ENCODE measurements at places on chromosomes 2 and 18.

DNA sequence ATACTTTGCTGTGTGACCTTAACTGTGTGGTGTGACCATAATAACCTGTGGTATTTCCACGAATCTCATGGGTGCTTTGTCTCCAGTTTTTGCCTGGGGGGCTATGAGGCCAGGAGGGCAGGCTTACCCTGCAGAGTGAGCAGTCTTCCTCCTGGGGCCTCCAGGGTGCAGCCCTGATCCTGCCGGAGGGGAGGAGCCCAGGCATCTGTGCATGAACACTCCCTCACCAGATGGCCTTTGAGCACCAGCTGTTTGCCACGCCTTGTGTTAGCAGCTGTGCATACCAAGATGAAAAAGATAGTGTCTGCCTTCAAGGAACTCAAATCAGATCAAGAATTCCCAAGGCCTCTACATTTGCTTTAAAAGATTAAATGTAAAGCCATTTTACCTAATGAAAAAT, 75.0 kb upstream of the RBM44 start:
- peak; percentile 66 for DNase-seq

DNA sequence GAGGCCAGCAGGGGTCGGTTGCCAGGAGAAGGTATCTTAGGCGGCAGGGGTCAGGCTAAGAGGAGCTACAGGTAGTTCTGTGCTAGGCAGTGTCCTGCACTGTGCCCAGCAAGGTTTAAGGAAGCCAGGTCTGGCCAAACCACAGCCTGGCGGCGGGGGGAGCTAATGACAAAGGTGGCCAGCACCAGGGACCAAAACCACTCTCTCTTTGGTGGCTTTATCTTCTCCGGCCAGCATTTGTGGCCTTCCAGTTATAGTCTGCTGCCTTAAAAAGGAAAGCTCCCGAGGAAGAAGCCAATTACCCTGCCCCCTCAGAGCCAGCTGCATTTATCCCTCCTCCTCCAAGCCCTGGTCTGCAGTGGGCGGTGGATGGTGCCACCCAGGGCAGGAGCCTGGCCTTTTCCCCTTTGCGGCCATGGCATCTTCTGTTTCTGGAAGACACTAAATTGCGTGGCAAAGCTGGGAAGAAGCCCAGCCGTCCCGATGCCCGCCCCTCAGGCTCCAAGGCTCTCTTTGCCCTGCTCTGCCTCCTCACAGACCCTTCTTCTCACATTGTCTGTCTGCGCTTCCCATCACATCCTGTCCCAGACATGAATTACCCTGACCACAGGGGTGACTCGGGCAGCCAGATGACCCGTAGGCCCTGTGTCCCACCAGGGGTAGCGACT, 94.6 kb downstream of the EN1 start:
- DNase-seq: no peak

GRCh38 chr2:47639467-47639866, 143.5 kb upstream of the MSH6 start:
- no peak for DNase-seq

- DNase-seq: no peak
Observed at GRCh38 chr2:208142240-208142924, 3.6 kb downstream of the CRYGB start.

DNA sequence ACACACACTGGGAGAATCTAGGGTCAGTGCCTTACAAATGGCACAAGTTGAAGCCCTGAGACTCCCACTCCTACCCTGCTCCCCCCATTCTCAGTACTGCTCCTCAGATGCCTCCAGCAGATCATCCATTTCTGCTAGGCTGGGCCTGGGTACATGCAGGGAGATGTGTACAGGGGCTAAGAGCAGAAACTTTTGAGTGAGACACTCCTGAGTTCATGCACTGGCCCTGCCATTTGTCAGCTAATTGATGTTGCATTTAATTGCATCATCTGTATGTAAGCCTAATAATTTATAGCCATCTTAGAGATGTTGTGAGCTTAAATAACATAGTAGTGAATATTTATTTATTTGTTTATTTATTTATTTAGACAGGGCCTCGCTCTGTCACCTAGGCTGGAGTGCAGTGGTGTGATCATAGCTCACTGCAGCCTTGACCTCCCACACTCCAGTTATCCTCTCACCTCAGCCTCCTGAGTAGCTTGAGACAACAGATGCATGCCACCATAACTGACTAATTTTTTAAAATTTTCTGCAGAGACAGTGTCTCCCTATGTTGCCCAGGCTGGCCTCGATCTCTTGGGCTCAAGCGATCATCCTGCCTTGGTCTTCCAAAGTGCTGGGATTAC, 4.8 kb upstream of the CASP8 start:
- peak; percentile 9 for DNase-seq

- DNase-seq: no peak
Observed at GRCh38 chr2:148875387-148876051, 492 bp downstream of the KIF5C start.

- DNase-seq: no peak
Observed at GRCh38 chr2:102788885-102789260, 27.0 kb downstream of the TMEM182 start.

- DNase-seq: no peak
Observed at GRCh38 chr2:172742931-172743540, 7.4 kb downstream of the RAPGEF4 start.

- DNase-seq: no peak
Observed at GRCh38 chr18:74957588-74958224, 251.2 kb downstream of the PTGR3 start.

- no peak for DNase-seq
Observed at GRCh38 chr2:201830666-201831065, 24.3 kb downstream of the CDK15 start.

- peak; percentile 64 for DNase-seq
Observed at GRCh38 chr2:100606726-100607343, 44.0 kb downstream of the PDCL3 start.

DNA sequence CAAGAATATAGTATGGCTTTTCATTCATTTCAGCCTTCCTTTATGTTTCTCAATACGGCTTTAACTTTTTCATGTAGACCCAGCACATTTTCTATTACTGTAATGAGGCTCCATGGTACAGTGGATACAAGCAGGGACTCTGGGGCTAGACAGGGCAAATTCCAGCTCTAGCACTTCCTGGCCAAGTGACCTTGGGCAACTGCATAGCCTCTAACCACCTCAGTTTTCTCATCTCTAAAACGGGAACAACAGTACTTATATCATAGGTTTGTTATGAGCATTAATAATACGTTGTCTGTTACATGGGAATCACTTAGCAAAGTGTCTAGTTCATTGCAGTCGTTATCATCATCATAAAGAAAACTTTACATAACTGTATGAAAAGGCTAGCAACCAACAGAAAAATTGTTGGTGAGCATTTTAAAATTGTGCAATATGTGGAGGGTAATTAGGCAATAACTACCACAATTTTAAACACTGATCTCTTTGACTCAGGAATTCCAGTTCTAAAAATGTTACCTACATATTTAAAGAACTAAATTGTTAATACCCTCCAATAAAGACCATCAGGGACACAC, 13.7 kb upstream of the RMDN2 start:
- no peak for DNase-seq

DNA sequence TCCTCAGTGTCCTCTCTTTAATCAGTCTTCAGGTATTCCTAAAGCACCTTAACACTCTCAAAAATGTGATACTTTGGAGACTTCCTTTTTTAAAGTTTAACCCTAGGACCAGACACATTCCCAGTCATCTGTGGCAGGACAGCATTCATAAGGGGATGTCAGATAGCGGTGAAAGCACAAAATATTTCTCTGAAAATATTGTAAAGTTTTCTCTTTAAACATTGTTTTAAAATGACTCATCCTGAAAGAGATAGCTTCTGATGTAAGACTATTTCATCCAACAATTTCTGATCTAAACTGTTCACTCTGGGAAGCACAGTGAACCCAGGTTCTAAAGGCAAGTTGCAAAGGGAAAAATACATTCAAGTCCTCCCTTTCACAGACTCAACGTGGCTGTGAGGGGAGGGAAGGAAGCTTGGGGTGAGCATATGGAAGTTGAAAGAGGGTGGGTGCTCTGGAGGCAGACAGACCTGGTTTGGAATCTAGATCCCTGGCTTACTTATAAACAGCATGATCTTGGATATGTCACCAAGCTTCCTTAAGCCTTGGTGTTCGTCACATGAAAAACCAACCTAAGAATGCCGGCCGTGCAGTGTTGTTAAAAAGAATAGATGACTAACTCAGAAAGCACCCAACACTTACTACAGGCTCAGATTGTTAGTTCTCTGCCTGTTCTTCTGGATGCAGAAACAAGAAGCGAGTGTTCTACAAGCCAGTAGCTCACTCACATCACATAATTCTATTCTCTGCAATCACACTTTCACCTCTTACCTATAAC, 12.1 kb downstream of the GALNT14 start:
- no peak for DNase-seq

GRCh38 chr2:84939426-84940087, 31.4 kb upstream of the KCMF1 start:
- DNase-seq: peak; percentile 95

DNA sequence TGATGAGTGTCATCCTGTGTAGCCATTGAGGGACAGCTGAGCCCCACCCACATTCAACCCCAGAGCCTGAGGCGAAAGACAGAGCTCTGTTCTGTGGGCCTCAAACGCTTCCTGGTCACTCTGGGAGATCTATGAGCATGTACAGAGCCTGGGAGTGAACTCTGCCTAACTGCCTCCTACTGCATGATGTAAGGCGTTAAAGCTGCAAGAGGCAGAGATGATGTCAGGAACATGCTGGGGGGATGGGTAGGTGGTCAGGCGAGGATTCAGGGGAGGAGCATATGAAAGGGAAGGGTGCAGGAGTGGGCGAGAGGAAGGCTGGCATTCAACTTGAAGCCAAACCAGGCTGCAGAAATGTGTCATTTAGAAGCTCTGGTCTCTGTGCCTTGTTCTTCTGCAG, 181.0 kb downstream of the TFCP2L1 start:
- no peak for DNase-seq

DNA sequence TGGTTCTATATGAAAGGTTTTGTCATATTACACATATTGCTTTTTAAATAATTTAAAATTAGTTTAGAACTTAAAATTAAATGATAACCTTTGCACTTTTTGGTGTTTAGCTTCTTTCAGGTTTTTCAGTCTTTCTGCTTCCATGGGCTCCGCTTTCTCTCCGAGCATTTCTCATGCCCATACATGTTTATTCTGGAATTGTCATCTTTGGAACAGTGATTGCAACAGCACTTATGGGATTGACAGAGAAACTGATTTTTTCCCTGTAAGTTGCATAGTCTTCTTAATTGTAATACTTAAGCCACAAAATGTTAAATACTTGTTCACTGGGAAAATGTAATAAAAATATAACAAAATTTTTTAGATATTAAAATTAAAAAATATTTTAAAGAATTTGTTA, 31.0 kb downstream of the CYBRD1 start:
- DNase-seq: no peak

DNA sequence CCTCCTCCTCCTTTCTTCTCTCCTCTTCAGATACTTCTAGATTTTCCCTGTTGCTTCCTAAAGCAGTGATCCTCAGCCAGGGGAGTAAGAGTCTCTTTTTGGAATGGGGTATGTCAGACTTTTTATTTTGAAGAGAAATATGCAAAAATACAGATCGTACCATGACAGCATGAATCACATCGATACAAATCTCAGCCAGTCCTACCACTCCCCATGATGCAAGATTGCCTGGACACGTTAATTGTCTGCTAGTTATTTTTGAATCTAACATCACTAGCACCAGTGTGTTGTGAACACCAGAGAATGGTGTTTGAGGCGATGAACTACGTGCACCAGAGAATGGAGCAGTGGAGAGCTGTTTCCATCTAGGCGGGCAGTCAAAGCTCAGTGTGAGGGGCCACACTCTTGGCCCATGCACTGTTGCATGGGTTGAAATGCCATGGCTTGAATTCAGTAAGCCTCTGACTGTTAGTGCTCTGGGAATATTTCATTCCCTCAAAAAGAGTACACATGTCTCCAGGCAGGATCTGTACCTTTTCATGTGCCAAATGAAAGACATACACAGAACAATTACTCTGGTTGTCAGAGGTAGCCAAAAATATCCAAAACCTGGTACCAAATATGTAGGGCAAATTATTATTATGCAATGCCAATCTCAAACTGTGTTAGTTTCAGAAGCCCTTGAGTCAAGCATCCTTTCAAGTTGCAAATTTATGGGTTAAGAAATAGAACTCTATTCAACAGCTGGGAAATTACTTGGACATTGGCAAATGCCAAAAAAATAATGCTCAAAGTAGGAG, 46.3 kb upstream of the RALBP1 start:
- DNase-seq: no peak

DNA sequence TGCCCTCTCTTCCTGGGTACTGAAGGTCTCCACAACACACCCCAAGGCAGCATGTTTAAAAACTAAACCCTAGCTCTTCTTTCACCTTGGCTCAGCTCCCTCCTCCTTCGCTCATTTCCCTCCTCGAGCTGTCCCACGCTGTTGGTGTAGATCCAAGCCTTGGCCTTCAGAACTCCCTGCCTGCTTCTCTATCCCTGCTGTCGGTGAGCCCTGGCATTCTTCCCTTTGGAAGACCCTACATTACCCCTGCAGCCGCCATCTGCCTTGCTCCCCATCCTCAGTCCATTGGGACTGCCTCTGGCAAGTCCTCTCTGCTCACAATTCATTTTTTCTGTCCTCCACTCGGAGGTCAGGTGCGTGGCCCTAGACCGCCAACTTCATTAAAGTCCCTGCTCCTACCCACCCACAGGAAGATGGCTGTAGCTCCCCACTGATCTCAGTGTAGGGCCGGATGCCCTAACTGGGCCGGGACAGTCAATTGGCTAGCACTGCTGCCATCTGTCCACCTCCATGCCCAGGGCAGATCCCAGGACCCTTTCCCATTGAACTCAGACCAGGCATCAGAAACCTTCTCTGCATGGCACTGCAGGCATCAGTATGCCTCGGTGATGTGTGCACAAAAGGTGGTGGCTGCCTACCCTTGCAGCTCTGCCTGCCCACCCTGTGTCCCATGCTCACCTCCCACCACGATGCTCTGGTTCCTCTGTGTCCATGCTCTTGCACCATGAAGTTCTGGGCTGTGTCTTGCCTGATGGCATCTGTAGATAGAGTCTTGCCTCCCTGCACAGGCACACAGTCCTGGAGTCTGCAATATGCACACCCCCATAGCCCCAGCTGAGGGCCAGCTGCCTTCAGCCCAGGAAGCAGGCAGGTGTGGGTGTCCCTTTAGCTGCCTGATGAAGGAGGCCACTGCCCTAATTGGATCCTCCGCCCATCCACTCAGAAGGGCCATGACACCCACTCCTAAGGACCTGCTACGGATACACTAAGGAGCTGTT, 5.7 kb downstream of the AMER3 start:
- no peak for DNase-seq

GRCh38 chr2:76295762-76296161, 585.0 kb upstream of the GCFC2 start:
- DNase-seq: no peak

DNA sequence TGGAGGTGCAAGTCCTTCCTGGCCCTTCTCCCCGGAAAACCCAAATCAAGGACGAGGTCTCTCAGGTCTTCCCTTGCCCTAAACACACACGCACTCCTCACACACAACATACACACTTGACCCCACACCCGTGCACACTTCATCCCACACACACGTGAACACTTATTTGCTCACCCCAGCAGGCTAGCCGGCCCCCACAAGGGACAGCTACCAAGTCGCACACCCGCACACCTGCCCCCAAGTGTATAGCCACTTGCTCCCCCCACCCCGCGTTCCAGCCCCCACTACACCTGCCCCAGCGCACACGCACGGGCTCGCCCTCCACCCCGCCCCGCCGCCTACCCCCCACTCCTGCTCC, 359 bp downstream of the TGFBRAP1 start:
- peak; percentile 43 for DNase-seq

All from NAMALWA (cell line).